ENCODE measurements at places on chromosomes 12 and 14.

DNA sequence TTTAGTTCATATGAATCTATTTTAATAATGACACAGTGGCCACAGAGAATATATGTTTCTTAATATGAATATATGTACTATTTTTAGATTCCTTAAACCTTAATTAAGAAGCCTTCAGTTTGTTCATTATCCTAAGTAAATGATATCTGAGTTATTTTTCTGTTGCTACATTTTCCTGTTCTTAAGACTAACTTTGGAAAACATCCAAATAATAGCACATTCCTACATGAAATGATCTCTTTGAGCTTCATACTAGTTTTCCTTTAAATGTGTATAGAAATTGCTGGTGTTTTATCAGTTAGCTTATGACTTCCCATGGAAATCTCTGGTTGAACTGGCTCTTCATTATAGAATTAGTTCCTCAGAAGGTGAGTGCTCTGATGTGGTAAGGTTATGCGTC, 72.1 kb downstream of the POLR3B start:
- no peak for DNase-seq

GRCh38 chr12:94762943-94763342, 112.6 kb upstream of the TMCC3 start:
- no peak for DNase-seq

GRCh38 chr12:122079033-122079531, 526 bp downstream of the MLXIP start:
- DNase-seq: no peak

DNA sequence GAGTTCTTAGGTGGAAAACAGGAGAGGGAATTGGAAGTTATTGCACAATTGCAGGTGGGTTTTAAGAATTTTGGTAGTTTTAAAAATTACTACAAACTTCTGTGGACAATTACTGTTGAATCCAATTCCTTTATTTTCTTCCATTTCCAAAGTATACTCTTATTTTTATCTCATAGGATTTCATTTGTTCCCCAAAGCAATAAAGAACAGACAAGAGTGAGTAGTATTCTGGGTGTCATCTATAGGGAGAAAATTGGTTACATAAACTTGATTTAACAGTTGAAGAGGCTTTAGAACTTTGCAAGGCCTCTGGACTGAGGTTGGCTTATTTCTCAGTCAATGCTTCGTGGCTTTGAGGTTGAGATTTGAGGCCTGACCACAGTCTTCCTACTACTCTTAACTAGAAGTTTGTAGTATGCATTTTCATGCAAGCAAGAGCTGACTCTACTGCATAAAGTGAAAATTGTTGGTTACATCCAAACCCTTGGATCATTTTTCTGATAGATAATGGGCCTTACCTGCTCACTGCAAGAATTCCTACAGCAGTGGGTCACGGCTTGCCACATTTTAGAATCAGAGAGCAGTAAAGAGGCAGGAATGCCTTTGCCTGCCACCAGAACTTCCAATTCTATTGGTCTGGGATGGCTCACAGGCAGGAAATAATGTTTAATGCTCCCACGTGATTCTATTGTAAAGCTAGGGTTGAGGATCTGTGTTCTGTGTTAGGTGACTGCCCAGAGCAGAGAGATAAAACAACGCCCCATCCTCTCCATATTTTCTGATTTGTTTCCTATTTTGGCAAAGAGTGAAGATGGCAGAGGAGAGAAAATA, 270.5 kb downstream of the TTC6 start:
- DNase-seq: no peak

DNA sequence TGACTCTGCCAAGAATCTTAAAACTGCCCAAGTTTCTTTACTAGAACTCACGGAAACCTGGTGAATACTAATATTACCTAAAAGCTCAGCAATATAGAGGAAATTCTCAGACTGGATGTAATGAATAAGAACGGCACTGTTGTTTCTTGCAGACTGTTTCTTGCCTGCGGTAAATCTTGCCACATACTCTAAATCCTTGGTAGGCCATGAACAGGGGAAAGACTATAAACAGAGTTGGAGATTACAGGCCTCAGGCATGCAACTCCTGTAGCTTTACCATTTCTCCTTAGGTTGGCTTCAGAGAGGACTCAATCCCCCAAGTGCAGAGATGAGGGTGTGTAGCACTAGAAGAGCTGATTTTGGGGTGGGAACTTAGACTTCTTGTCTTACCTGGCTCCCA, 1.1 kb downstream of the ALDH6A1 start:
- DNase-seq: no peak

GRCh38 chr14:58772794-58773620, 135.2 kb downstream of the DACT1 start:
- no peak for DNase-seq

All from vagina (tissue), 2 donors.